ENCODE measurements at places on chromosomes 6 and 20.

GRCh38 chr20:1119128-1119505, 715 bp downstream of the PSMF1 start:
- H3K27ac ChIP-seq, result peak overlapping the region; percentile 91
- DNase-seq, result no peak
- peak overlapping the region; percentile 99 for H3K4me3 ChIP-seq
- H3K36me3 ChIP-seq, result peaks cover 10% of the 10 kb centered on the region
- H3K4me1 ChIP-seq, result peaks cover 42% of the 10 kb centered on the region

GRCh38 chr6:22059126-22059525, 237.7 kb downstream of the PRL start:
- H3K27ac ChIP-seq, result no peak overlapping the region
- H3K36me3 ChIP-seq, result no peaks in the 10 kb centered on the region
- DNase-seq, result no peak
- no peaks in the 10 kb centered on the region for H3K4me1 ChIP-seq
- H3K4me3 ChIP-seq, result no peak overlapping the region

- no peak overlapping the region for H3K4me3 ChIP-seq
- DNase-seq, result no peak
- H3K27ac ChIP-seq, result no peak overlapping the region
- H3K4me1 ChIP-seq, result no peaks in the 10 kb centered on the region
- H3K36me3 ChIP-seq, result peaks cover 5% of the 10 kb centered on the region
- H3K27me3 ChIP-seq, result no peaks in the 10 kb centered on the region
These were observed 994 bp downstream of the CLDN20 start for GRCh38 chr6:155264693-155265320.

DNA sequence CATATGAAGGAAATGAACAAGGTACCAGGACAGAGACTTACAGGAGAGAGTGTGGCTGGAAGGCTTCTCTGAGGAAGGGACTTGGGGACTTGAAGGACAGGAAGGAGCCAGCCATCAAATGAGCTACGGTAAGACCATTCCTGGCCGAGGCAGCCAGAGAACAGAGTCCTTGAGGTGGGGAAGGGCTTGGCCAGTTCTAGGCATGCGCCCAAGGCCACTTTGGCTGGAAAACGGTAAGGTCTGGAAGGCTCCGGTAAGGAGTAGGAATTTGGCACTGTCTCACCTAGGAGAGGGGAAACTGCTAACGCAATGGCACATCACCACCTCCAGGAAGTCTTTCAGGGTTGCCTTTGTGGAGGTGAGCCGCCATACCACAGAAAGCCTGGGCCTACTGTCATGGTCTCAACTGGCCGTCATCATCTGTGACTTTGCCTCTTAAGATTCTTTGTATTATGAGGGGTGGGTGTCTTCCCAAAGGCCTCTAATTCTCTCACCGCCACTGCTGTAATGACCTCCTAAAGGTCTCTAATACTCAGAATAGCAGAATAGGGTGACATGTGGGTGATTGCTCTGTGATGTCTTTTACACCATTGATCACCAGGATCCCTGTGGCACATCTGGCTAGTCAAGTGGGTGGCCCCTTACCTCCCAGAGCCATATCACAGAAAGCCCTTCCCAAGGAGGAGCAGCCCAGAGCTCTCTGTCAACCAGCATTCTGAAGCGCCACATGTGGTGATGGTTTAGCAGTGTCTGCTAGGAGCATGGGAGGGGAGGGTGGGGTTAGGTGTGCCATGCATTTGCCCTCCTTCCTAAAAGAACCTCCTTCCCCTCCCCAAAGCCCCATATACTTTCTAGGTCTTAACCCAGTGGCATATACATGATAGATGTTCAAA, 17.7 kb upstream of the STX16 start:
- no peak for DNase-seq
- H3K36me3 ChIP-seq, result no peaks in the 10 kb centered on the region
- H3K4me1 ChIP-seq, result peaks cover 4% of the 10 kb centered on the region
- no peaks in the 10 kb centered on the region for H3K27me3 ChIP-seq
